PC-3 (cell line): ENCODE measurements at places on chromosomes 4 and X. TPM values are rescaled to one million over a fixed set of nuclear protein-coding genes. Genes with fewer than 3 reads are reported as not detected.

Gene LUZP4
- not detected in 2 replicates for total RNA-seq

Gene EIF4E
- 110 and 134 TPM in 2 replicates for total RNA-seq

Gene TGIF2LX
- not detected in 2 replicates for total RNA-seq

Gene SPATA4
- total RNA-seq: 0.15 TPM in 1 of 2 replicates, not detected in the other

Gene SRPX2
- 12.2 and 19.3 TPM in 2 replicates for total RNA-seq

Gene KCTD8
- total RNA-seq: 0.35 TPM in 1 of 2 replicates, not detected in the other

Gene TRO
- total RNA-seq: not detected in 2 replicates

Gene PPP2R2C
- total RNA-seq: 7.0 and 9.5 TPM in 2 replicates

Gene ZMYM3
- total RNA-seq: 23.5 and 25.2 TPM in 2 replicates

Gene NFXL1
- total RNA-seq: 13.2 and 14.7 TPM in 2 replicates

Gene GPRASP1
- total RNA-seq: 0.58 and 2.5 TPM in 2 replicates

Gene SYP
- 0.29 and 0.47 TPM in 2 replicates for total RNA-seq

Gene MID2
- 19.2 and 23.2 TPM in 2 replicates for total RNA-seq

Gene ARMCX6
- 33.7 and 52.8 TPM in 2 replicates for total RNA-seq

Gene P2RY4
- total RNA-seq: 0.62 TPM in 1 of 2 replicates, not detected in the other

Gene NALF2
- not detected in 2 replicates for total RNA-seq

Gene EDA
- total RNA-seq: 0.15 and 1.0 TPM in 2 replicates

Gene CLCN4
- total RNA-seq: 13.7 and 16.3 TPM in 2 replicates

Gene STOX2
- 2.1 and 3.6 TPM in 2 replicates for total RNA-seq

Gene REELD1
- total RNA-seq: not detected in 2 replicates

Gene NAP1L2
- total RNA-seq: 6.7 and 8.6 TPM in 2 replicates

Gene L1CAM
- 5.2 and 11.2 TPM in 2 replicates for total RNA-seq
